ENCODE measurements at places on chromosomes 6 and 20. TPM values are rescaled to one million over a fixed set of nuclear protein-coding genes. Genes with fewer than 3 reads are reported as not detected.

Gene ZBTB12
- 1.3 TPM for total RNA-seq

Gene NDRG3
- 54.6 TPM for total RNA-seq

Gene PTPRA
- 30.2 TPM for total RNA-seq

Gene MATN4
- not detected for total RNA-seq
